Cardiac ventricle fibroblast (primary cell): ENCODE measurements at places on chromosomes 3 and 15. TPM values are rescaled to one million over a fixed set of nuclear protein-coding genes. Genes with fewer than 3 reads are reported as not detected.

The ROPN1 gene
- not detected in 2 replicates for total RNA-seq

The FBXL2 gene
- 4.1 and 7.0 TPM in 2 replicates for total RNA-seq

The SEMA3G gene
- total RNA-seq = 0.06 and 0.10 TPM in 2 replicates

The DUOXA1 gene
- not detected in 2 replicates for total RNA-seq

The SLC2A2 gene
- not detected in 2 replicates for total RNA-seq

The XCR1 gene
- not detected in 2 replicates for total RNA-seq

The SERPINI2 gene
- total RNA-seq = not detected in 2 replicates

The ITGA11 gene
- total RNA-seq = 20.8 and 23.0 TPM in 2 replicates

The ADAMTS7 gene
- 12.6 and 13.6 TPM in 2 replicates for total RNA-seq

The SV2B gene
- total RNA-seq = 0.87 and 0.93 TPM in 2 replicates

The CX3CR1 gene
- not detected in 2 replicates for total RNA-seq

The CHRNB4 gene
- total RNA-seq = not detected in 2 replicates

The BNC1 gene
- total RNA-seq = 0.68 and 1.2 TPM in 2 replicates

The LYZL4 gene
- total RNA-seq = not detected in 2 replicates

The EPB42 gene
- total RNA-seq = not detected in 2 replicates

The MYRIP gene
- total RNA-seq = 0.12 and 0.34 TPM in 2 replicates

The CPLX3 gene
- not detected in 2 replicates for total RNA-seq

The TM6SF1 gene
- total RNA-seq = 1.7 TPM in 1 of 2 replicates, not detected in the other

The ZBED2 gene
- not detected in 2 replicates for total RNA-seq

The GOLGA6L24 gene
- total RNA-seq = not detected in 2 replicates

The PLA2G4D gene
- not detected in 2 replicates for total RNA-seq

The UCN2 gene
- 0.31 and 0.64 TPM in 2 replicates for total RNA-seq

The MYZAP gene
- 0.81 and 0.83 TPM in 2 replicates for total RNA-seq

The WDR72 gene
- total RNA-seq = not detected in 2 replicates

The KBTBD12 gene
- total RNA-seq = not detected in 2 replicates
